ENCODE measurements at places on chromosomes 13 and 19.

DNA sequence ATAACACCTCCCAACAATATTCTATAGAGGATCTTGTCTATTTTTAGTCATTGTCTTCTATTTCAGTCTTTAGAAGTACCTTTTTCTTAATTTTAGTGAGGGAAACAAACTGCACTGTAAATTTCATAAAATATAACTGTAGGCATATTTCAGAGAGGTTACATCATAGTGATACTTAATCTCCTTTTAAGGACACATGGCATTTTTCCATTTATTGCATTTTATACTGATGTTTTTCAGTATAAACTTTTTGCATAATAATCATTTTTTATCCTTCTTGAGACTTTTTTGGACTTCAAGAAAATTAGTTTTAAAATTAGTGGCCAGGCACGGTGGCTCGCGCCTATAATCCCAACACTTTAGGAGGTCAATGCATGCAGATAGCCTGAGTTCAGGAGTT, 6.6 kb downstream of the ZNF700 start:
- no peak for DNase-seq

GRCh38 chr13:111904701-111905608, 162.0 kb upstream of the SOX1 start:
- no peak for DNase-seq

DNA sequence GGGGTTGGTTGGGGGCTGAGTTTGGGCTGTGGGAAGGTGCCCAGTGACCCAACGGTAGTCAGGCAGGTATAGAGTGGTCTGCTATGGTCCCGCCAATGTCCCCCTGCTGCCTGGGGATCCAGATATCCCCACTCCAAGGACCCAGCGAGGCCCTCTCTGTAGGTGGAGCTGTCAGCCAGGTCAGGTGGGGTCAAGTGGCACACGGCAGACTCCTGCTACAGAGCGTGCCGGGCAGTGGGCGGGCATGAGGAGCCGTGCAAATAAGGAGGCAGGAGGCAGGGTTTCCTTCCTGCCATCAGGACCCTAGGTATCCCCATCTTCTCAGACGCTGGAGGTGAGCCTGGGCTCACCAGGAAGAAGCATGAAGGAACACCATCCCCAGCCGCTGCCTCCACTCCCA, 14.9 kb downstream of the EVI5L start:
- DNase-seq, result no peak

DNA sequence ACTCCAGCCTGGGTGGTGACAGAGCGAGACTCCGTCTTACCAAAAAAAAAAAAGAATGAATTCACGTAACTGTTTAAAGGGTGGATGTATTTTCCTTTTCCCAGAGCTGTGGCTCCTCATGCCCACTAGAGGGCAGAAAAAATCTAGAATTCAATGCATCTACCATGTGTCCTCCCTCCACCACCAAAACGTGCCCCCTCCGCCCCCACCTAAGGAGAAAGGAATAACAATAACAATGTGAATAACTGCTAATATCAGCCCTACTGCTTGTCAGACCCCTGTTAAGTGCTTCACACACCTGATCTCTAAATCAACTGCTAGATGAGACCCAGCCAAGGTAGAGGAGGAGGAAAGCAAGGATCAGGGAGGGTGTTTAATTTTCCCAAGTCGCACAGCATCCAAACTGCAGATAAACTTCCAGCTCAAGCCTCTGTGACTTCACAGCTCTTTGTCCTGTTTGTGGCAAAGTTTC, 20.2 kb upstream of the PNMA8B start:
- no peak for DNase-seq

- no peak for DNase-seq
These were observed 8.5 kb downstream of the PLEKHA4 start for GRCh38 chr19:48859711-48860572.

- DNase-seq, result no peak
These were observed 7.8 kb downstream of the FIZ1 start for GRCh38 chr19:55591555-55591954.

GRCh38 chr19:49793561-49793840, 19.6 kb downstream of the FUZ start:
- no peak for DNase-seq

GRCh38 chr13:25847635-25848626, 203.9 kb downstream of the SHISA2 start:
- DNase-seq, result no peak

GRCh38 chr13:113469582-113469981, 16.3 kb upstream of the ADPRHL1 start:
- no peak for DNase-seq

DNA sequence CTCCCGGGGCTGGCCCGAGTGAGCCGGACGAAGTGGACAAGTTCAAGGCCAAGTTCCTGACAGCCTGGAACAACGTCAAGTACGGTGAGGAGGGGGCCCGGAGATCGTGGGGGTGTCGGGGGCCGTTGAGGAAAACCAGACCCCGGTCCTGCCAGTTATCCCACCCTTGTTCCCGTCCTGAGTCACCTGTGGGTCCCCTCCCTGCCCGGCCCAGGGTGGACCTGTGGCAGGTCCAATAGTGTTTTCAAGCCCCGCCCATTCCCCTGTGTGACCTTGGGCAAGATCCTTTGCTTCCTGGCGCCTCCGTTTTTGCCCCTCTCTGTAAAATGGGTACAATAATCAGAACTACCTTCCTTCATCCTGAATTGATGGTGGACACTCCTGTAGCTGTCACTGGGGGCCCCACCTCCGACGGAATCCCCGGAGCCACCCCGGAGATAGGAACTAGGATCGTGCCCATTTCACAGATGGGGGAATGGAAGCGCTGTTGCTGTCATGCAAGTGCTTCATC, 593 bp downstream of the ATG4D start:
- no peak for DNase-seq

- no peak for DNase-seq
These were observed 18.8 kb upstream of the WASF3 start for GRCh38 chr13:26538363-26539317.

Data from activated CD8-positive, alpha-beta memory T cell treated with anti-CD3 and anti-CD28 coated beads for 1 hour (primary cell).